HFF-Myc (cell line): ENCODE measurements at places on chromosomes 3 and 15.

GRCh38 chr15:22806156-22806555 is 19.7 kb downstream of the NIPA1 start:
- no peak for DNase-seq

GRCh38 chr15:34301058-34301457 is 36.5 kb downstream of the SLC12A6 start:
- DNase-seq: no peak

GRCh38 chr3:37139567-37140052 is 34.8 kb downstream of the LRRFIP2 start:
- no peak for DNase-seq

- DNase-seq: no peak
These were observed 343.5 kb upstream of the ICE2 start for GRCh38 chr15:60822403-60822802.

DNA sequence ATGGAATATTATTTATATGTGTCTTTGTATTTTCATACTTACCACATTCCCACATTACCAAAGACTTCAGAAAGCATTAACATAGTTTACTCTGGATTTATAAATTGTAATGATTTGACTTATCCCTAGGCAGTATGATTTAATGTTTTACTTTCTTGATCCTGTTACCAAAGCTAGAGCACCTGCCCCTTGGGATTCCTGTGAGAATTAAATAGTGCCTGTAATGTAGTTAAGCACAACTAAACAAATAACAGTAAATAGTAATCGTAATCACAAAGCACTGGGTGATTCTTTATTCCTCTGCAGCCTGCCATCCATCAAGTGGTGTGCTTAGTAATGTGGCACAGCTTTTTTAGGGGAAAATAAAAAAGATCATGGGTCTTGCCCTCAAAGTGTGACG is 39.1 kb downstream of the ATP2C1 start:
- DNase-seq: no peak

DNA sequence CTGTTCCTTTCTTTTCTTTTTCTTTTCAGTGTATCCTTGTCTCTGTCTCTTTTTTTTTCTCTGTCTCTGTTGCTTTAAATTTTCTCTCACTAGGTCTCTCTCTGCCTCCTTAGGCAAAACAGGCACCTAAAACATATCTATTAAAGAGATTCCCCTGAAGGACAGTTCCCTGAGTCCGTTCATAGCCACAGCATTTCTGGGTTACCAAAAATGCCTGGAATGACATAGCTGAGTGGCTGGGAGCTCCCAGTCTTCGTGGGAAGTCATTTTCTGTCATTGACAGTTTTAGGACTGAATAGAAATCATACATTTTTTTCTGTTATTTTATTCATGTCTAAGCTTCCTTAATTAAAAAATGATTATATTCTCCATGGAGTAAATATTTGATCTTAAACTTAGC is 323.8 kb upstream of the AZI2 start:
- DNase-seq: no peak

GRCh38 chr3:63323766-63324165 is 45.7 kb downstream of the SYNPR start:
- DNase-seq: no peak

DNA sequence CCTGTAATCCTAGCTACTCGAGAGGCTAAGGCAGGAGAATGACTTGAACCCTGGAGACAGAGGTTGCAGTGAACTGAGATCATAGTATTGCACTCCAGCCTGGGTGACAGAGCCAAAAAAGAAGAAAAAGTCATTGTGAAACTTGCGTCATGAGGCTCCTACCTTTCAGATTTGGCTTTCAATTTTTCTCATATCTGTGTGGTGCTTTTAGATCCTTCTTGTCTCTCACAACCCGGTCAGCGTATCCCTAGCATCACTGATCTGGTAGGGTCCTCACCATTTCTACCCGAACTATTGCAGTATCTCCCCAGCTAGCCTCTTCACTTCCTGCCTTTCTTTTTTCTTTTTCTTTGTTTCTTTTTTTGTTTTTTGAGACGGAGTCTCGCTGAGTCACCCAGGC is 21.6 kb upstream of the GCNT3 start:
- no peak for DNase-seq
